ENCODE measurements at places on chromosomes 4 and X.

GRCh38 chr4:30924495-30924894 lies 204.3 kb downstream of the PCDH7 start:
- DNase-seq, result no peak

DNA sequence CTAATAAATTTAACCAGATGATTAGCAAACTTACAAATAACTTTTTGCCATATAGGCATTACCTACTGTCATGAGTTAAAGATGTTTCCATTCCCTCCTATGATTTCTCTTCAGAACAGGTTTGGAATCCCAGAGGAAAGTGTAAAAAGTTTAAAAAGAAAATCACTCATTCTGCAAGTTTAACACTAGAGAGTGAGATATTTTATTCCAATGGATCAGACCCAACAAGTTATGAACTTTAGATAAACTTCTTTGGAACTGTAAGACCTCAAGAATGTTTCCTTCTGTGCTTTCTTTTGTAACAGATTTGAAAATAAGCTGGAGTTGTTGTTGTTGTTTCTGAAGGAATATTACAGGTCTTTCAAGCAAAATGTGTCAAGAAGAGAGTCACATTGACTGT lies 51.6 kb downstream of the PPP3CA start:
- no peak for DNase-seq

DNA sequence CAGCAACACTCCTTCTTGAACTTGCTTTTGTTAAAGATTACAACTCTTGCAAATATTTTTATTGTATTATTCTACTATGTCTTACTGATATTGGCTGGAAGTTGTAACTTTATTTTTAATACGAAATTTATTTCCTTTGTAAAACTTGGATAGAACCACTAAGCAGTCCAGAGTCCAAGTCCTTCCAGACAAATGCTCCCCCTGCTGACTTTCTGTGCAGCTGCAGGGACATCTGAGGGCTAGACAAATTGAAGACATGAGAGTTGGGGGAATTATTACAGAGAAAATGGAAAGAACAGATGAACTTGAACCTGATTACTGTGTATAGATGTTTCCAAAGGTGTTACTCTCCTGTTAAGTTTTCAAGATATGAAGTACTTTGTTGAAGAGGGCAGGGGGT lies 238.8 kb downstream of the GRIA3 start:
- DNase-seq, result no peak

GRCh38 chr4:7781993-7782392 lies 157.7 kb downstream of the AFAP1 start:
- no peak for DNase-seq

- DNase-seq, result no peak
These were observed 113.7 kb upstream of the NEXMIF start for GRCh38 chrX:75038925-75039324.

DNA sequence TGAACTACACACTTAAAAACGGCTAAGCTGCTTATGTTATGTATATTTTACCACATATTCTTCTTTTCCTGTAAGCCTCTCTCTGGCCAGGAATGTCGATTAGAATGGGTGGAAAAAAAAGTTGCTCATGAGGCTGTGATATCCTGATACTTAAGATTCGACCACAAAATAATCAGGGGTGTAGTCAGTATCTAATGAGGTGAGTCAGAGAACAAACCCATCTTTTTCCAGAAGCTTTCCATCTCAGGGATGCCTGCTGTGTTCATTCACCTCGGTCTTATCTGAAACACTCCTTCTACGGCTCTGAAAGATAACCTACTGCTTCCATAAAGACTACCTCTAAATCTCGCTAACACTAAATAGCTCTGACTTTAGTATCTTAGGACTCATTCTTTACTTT lies 142.7 kb upstream of the MAP3K15 start:
- no peak for DNase-seq

GRCh38 chr4:16802044-16802443 lies 96.4 kb downstream of the LDB2 start:
- DNase-seq, result no peak

DNA sequence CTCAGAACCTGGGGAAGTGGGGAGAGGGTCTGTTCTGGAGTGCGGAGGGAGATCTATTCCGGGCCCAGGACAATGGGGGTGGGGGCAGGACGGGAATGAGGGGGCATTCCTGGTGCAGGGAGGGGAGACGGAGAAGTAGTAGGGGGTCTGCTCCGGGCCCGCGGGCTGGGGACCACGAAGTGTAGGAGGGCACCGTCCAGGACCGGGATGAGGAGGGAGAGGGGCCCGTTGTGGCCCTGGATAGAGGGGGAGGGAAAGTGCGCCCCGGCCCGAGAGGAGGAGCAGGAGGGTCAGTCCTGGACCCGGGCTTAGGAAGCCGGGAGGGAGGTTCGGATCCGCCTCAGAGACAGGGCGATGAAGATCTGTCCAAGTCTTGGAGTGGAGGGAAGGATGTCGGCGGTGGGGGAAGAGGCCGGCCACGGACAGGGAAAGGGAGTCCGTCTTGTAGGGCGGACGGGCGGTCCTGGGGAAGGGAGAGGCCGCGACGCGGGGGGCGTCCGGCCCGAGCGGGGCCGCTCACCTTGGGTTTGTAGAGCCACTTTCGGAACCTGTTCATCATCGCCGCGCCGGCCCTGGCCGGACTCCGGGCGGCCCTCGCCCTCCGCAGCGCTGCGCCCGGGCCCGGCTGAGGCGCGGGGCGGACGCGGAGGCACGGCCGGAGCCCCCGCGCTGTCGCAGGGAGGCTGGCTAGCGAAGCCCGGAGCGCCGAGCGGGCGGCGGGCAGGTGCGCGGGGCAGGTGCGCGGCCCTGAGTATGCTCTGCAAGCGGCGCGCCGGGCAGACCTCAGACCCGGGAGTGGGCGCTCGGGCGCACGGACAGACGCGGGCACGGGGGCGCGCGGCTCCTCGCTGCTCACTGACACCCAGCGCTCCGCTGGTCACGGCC lies at the start of gene ZFYVE28:
Gene ZFYVE28 (minus strand): TSS at position 881 of the 885 bp plus-strand sequence. CDS start 322 bp downstream, at position 559.
- DNase-seq, result no peak

DNA sequence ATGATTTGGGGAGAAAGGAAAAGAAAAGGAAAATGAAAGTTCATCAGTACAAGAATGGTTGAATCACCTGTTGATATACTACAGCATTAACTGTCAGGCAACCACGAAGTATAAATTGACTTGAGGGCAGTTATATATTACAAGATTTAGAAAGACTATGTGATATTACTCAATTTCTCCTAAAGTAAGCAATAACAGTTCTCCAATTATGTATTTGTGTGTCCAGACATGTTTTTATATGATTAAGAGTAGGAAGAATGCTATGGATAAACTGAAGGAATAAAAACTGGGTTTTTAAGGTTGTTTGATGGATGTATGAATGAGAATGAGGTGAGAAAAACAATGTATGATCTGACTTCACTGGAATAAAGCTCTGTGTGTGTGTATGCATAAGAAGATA lies 2234.4 kb downstream of the ARAP2 start:
- no peak for DNase-seq

GRCh38 chr4:2046031-2046961 lies 12.8 kb upstream of the NAT8L start:
- DNase-seq, result no peak

- DNase-seq, result no peak
These were observed 28.3 kb upstream of the CLDN24 start for GRCh38 chr4:183350317-183351071.

DNA sequence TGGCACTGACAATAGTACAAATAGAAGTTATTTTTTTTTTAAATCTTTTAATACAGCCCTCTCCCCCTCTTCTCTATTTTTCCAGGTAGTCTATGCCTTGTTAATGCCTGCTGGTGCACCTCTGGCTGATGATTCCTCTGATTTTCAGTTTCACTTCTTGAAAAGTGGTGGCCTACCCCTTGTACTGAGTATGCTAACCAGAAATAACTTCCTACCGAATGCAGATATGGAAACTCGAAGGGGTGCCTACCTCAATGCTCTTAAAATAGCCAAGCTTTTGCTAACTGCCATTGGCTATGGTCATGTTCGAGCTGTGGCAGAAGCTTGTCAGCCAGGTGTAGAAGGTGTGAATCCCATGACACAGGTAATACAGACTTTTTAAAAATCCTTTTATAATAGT lies 99.1 kb downstream of the USP9X start:
- no peak for DNase-seq
